ENCODE measurements at places on chromosomes 2 and 18.

DNA sequence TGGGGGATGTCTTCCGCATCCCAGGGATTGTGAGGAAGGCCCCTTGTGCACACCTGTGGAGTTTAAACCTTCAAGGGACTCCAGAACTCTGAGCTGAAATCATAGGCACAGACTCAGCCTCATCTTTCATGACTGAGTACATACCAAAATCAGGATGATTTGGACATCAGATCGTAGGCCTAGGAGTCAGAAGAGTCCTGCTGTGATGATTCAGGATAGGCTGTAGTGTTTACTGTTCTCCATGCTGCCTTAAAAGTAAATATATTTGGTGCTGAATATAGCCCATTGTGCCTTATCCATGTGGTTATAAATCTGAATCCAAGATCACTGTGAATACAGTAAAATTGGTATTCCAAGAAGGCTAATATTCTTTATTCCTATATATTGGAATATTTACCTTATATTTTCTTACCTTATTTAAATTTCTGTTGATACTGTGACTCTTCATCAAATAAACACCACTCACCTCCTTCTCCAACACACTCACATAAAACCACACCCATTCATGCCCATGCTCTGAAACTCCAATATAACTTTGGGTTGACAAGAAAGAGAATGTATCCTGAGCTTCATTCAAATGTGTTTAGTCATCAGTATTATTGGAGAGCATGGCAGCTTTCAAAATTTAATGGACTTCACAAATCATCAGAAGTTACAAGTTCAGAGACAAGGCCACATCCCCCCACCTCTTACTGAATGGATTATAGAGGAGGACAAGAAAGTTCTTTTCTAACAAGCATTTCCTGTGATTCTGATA, 561.4 kb upstream of the LINC00305 start:
- no peak for DNase-seq

GRCh38 chr18:77052983-77053309, 79.6 kb downstream of the MBP start:
- no peak for DNase-seq

DNA sequence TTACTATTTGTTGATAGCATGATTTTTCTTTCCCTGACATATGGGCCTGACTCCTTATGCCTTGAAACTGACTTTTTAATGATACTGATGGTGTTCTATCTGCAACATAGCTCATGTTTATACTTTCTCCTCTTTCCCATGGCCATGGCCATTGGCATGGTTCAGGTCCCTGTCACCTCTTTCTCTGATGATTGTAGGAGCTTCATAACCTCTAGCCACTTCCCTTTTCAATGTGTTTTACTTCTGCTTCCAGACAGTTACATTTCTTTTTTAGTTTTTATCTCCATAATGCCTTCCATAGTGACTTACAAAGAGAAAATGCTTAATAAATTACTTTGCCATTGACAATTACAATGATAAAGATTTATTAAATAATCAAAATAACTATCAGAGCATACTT, 177.9 kb upstream of the SETBP1 start:
- no peak for DNase-seq

DNA sequence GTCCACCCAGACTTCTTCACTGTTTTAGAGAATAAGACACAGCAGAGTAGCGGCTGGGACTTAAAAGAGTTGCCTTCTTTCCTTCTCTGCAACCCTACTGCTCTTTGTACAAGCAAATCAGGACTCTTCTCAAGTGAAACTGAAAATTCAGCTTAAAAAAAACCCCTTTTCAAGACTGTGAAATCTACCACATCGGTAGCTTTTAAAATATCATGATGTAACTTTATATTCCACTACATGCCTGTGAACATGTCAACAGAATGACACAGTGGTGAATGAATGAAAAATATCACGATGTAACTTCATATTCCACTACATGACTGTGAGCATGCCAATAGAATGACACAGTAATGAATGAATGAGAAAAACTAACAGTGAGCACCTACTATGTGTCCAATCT, 53.4 kb downstream of the TCF4 start:
- no peak for DNase-seq

DNA sequence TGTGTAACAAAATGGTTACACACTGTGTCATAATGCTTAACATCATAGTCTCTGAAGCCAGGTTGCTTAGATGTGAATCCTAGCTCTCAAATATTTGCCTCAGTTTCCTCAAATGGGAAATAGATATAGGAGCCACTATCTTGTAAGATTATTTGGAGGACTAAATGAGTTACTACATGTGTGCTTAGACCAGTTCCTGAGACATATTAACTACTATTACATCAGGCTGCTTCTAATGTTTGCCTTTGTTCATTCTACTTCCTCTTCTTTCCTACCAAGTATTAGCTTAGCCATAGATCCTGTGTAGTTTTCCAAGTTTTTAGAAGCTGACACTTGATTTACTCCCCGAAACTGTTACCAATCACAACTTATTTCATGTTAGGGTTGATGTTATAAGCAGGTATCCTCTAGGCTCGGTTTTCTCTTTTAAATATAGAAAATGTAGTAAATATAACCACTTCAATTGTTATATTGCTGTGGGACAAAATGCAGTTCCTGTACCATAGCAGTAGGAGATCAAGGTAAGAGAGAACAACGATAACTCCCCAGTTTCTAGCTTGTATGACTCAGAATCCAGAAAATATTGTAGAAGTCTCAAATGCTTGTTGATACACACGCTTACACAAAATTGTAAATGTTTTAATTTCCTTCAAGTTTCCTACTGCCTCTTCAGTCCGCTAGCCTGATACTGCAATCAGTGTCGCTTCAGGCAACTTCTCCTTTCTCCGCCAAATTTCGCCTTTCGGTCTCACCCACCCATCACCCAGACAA, 751 bp upstream of the DNAJC10 start:
- no peak for DNase-seq

DNA sequence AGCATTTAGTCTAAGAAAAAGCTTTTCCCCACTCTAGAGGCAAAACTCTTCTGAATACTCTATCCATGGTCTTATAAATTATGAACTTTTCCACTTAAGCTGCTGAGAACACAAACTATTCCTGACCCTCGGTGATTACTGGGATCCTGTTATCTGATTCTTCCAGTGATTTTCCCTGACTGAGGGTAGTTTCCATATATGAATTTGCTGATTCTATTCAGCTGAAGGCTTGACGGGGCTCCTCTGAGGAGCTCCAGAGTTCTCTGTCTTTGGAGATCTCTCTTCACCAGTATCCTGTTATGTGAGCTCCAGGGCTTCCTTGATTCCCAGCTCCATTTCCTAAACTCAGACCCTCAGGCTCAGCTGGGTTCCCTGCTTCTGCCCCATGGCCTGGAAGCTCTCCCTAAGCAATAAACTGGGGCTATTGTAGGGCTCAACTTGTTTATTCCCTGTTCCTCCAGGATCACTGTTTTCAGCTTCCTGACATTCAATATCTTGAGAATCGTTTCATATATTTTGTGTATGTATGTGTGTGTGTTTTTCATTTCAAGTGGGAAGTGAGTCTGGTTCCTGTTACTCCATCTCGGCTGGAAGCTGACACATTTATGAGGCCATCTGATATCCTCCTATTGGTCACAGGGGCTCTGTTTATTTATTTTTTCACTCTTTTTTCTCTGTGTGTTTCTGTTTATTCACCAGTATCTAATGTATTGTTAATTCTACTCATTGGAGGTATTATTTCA, 78.2 kb downstream of the ARHGAP28 start:
- no peak for DNase-seq

GRCh38 chr18:13125191-13125590, 93.4 kb upstream of the LDLRAD4 start:
- DNase-seq, result no peak

GRCh38 chr2:209663139-209663538, 108.5 kb upstream of the UNC80 start:
- DNase-seq, result no peak

- DNase-seq, result no peak
Measured at GRCh38 chr18:51824746-51825145, 515.3 kb upstream of the DCC start.

GRCh38 chr2:159933040-159933726, 129.2 kb downstream of the PLA2R1 start:
- DNase-seq, result no peak

DNA sequence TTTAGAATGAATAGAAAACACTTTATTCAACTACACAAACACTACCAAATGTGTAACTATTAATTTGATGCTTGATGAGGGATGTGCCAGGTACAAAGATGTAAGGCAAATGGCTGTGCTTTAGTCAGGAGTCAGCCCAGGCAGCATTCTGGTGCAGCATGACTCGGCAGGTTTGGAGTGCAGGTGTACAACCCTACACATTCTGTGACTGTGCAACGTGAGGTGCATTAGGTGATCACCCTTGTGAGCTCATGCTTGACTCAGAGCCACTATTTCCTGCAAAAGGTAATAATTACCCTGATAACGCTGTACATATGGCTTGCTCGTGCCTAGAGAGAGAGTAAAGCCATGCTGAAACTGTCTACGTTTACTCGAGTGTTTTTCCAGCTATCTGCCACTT, 288.7 kb upstream of the DSEL start:
- DNase-seq, result no peak

GRCh38 chr2:85905187-85905666, 16.4 kb upstream of the ST3GAL5 start:
- no peak for DNase-seq

DNA sequence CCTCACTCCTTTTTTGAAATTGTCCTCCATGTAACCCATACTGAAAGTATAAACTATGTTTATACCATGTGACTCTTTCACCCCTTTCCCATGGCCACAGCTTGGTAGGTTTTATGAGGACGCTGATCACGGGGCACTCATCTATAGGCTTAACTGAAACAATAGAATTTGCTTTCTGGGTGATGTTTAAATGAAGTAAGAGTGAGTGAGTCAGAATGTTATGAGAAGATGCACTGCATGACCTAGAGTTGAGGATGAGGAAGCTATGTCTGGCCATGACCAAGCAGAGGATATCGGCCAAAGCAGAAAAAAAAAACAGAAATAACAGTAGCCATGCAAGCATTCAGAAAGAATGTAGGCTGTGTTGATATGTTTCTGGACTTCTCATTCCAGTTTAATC, 34.9 kb downstream of the SCN1A start:
- DNase-seq, result no peak

DNA sequence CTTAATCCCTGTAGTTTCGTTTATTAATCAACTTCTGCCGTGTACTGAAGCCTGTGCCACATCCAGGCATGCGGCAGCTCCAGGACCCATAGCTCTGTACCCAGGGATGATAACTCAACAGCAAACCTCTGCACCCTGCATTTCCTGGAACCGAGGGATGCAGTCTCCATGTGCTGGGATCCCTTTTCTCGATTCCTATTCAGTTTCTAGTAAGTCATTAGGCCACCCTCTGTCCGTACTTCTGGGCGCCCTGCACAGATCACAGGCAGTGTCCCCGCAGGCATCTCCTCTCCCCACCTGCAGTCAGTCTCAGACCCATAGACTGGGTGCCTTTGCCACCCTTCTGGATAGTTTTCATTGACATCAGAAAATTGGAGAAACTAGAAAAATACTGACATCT, 18.8 kb downstream of the TMEM18 start:
- DNase-seq, result no peak

GRCh38 chr18:47882641-47883040, 47.8 kb downstream of the SMAD2 start:
- no peak for DNase-seq

DNA sequence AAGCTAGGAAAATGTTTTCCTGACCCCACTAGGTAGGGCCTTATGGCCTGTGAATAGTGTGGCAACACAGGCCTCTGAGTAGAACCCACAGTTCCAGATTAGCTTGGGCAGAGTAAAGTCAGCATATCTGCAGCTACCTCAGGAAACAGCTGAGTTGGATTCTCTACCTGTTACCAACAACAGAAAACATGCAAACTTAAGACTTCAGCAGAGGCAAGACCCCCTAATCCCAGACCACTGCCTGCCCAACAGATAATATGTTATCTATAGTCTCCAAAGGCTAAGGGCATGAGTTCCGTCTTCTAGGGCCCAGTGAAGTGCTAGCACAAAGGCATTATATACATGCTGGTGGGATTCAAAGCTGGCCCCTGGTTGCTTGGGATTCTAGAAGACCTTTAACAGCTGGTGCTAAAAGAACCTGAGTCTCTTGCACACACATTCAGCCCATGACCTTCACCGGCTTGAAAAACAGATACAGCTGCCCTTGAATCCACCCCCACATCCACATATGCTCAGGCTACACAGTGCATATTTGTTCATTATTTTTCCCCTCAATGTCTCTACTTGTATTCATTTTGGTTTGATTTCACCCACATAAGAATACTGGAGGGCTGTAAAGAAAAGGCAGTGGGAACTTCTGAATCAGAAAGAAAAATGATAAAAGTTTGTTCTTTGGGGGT, 13.5 kb upstream of the UBXN4 start:
- no peak for DNase-seq

DNA sequence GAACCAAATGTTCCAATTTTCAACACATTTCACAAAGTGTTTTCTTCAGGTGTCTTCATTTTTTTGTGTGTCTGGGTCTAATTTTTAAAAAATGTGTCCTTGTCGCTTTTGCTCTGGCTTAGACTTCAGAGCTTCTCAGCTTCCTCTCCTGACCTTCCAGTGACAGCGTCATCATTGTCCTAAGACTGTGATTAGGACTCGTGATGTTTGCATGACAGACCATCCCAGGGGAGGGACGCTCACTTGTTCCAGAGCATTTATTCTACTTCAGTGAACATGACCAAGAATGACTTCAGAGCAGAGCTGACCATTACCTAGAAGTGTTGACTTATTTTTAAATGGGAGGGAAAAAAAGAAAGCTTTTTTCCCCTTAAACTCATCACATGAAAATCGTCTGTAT, 591.9 kb downstream of the IRS1 start:
- no peak for DNase-seq

DNA sequence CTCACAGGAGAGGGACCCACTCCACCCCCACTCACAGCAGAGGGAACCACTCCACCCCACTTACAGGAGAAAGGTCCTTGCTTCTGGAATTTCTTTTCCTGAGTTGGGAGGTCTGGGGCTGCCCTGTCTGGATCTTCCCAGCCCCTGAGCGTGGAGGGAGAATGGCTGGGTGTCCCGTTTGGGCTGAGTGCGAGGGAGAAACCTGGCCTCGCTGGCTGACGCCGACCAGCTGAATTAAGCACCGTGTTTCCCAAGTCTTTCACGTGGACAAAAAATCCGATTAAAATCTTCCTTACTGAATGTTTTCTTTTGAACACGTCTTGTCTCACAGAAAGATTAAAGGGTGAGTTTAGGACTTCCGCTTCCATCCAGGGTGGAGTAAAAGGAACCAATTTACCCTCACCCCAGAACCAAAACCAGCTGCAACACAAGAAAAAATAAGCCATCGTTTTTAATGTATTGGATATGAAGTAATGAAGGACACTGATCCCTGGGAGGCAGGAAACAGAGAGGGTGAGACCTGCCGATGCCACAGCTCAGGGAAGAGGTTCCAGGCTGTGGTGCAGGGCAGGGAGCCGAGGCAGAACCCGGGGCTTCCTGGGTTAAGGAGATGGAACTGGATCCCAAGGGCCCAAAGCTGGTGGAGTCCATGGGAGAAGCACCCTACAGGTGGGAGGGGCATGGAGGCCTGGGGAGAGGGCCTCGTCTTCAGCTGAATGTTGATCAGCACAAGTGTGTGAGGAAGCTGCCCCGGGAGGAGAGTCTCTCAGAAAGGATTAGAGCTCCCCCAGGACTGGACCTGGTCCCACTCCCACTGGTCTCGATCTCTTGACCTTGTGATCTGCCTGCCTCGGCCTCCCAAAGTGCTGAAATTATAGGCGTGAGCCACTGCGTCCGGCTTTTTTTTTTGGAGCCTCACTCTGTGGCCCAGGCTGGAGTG, 60.3 kb downstream of the RTP5 start:
- DNase-seq, result no peak

Data from activated T-helper 9 cell treated with anti-CD3 and anti-CD28 coated beads, Interleukin-2, amount 50 U/mL, for 16 hours (primary cell).